ENCODE measurements at places on chromosomes 3 and 15. TPM values are rescaled to one million over a fixed set of nuclear protein-coding genes. Genes with fewer than 3 reads are reported as not detected.

ANKRD63 gene
- 0.41 TPM for total RNA-seq

GOLGA6L26 gene
- total RNA-seq, result not detected

AP3B2 gene
- total RNA-seq, result 0.77 TPM

TXNRD3 gene
- total RNA-seq, result 7.3 TPM

CSPG4 gene
- total RNA-seq, result 0.19 TPM

PARP15 gene
- total RNA-seq, result not detected
